Activated CD4-positive, alpha-beta T cell treated with anti-CD3 and anti-CD28 coated beads, Interleukin-2, amount 50 U/mL, for 4 hours (primary cell): ENCODE measurements at places on chromosomes 7 and 10.

DNA sequence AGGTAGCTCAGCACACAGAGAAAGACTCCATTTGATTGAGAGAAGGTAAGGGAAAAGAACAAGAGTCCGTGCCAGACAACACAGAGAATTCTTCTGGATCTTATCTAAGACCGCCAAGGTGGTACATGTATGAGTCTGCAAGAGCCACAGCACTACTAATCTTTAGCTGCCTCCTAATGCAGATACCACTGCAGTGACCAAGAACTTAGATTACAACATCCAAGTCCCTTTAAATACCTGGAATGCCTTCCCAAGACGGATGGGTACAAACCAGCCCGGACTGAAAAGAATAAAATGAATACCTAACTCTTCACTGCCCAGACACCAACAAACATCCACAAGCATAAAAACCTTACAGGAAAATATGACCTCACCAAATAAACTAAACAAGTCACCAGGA, 33.3 kb downstream of the TFEC start:
- DNase-seq = no peak

GRCh38 chr7:132149436-132150304, 426.6 kb downstream of the PLXNA4 start:
- DNase-seq = no peak

DNA sequence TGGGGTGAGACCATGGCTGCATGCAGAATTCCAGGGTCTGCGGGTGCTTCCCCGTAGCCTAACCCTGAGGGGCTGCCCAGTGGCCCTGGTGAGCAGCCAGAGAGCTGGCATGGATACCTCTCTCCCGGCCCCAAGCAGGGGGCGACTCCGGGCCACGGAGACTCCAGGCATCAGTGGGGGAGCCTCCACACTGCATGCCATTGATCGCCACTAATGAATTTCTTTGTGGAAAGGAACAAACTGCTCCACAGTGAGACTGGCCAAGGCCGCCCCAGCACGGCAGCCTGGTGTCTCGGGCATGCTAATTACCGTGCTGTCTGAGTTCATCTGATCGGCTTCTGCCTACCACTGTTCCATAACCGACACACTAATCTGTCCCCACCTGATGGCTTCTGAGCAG, 184.4 kb downstream of the GRID1 start:
- no peak for DNase-seq

DNA sequence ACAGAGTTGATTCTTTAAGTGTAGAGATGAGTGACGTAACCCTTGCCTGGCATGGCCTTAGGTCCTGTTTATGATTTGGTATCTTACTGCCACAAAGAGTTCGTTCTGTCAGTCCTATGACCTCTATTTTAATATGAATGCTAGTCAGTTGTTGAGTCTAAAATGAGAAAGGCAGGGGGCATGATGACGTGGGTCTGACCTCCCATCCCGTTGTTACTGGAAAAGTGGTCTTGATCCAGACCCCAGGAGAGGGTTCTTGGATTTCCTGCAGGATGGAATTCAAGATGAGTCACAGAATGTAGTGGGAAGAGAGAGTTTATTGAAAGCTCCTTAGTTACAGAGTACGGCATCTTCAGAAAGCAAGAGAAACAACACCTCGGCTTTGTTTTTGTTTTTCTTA, 317.0 kb upstream of the COBL start:
- DNase-seq = no peak

GRCh38 chr7:112266595-112267270, 60.2 kb downstream of the ZNF277 start:
- DNase-seq = no peak

GRCh38 chr7:157019718-157020451, 9.4 kb upstream of the MNX1 start:
- DNase-seq = no peak

DNA sequence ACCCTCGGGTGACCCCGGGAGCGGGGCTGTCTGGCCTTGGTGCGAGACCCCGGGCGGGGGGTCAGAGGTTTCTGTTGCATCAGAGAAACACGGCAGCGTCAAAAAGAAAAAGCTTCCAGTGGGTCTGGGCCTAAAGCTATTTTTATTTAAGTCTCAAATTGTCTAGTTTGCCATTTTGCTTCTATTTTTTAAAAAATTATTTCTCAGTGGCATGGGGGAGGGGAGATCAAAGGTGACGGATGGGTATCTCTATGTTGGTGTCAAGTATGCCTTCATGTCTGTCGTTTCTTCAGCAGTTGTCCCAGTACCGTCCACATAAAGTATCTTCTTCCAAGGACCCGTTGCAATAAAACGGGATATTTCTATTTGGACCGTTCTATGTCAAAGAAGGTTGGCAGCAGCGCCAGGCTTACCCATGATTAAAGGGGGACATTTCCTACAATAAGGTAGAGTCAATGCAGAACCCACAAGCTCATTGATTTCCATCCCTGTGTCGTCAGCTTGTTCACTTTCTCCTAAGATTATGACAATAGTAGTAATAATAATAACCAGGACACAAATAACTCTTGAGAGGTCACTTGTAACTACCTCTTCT, 26.0 kb upstream of the VAX1 start:
- no peak for DNase-seq

GRCh38 chr10:92244796-92245195, 46.1 kb downstream of the CPEB3 start:
- DNase-seq = no peak

GRCh38 chr7:38280707-38281106, 7.3 kb upstream of the TARP start:
- DNase-seq = no peak

DNA sequence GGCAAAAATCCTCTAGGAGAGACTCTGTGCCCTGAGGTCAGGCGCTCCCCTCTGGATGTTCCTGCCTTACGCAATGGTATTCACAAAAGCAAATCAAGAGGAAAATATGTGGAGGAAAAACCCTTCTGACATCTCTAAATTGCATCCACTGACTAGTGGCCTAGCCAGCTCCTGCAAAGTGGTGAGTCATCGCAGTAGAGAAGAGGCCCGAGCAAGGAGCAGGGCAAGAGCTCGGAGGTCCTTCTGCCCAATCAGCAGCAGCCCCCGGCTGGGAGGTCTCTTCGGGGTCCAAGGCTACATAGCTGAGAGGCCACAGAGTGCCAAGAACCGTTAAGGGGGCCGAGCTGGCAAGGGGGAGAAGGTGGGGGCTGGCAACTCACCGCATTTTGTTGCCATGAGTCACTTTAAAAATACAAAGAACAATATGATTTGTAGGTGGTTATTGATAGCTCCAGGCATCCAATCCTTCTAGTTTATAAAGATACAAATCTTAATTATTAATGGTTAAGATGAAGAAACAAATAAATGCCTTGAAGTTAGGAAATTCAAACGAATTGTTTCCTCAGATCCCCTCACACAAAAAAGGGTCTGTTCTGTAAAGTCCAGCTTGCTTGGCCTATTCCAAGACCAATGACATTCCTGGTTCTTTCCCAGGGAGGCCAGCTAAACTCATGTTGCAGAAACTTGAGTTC, 161.6 kb downstream of the PKD1L1 start:
- DNase-seq = no peak

- DNase-seq = no peak
Observed at GRCh38 chr7:3193379-3194120, 107.5 kb upstream of the SDK1 start.

DNA sequence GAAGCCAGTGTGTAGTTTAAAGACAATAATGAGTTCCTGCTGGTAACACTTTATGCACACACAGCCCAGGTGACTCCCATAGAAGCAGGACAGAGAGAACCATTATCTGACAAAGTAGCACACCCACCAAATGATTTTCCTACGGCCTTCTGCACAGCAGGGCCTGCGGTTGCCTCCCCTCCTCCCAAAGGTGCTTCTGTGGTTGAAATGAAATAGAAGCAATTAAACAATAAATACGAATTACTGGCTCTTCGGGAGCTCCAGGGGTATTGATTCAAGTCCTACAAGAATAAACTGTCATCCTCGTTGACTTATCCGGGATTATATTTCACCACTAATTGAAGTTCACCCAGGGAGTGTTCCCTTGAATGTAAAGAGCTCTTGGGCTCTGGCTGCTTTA, 172.1 kb downstream of the ACTR3B start:
- no peak for DNase-seq
